Activated CD4-positive, alpha-beta T cell treated with anti-CD3 and anti-CD28 coated beads, Interleukin-2, amount 10 ng/mL, durations not matched to agents 7 days and 5 days (primary cell): ENCODE measurements at places on chromosomes 6 and 20. TPM values are rescaled to one million over a fixed set of nuclear protein-coding genes. Genes with fewer than 3 reads are reported as not detected.

Gene MOXD1
- total RNA-seq, result not detected

GRCh38 chr20:62697468-62697912, 11.1 kb upstream of the NTSR1 start:
- peak overlapping the region; percentile 50 for H3K27ac ChIP-seq
- H3K4me1 ChIP-seq, result peaks cover 7% of the 10 kb centered on the region
- H3K27me3 ChIP-seq, result peaks cover 2% of the 10 kb centered on the region
- DNase-seq, result no peak
- H3K4me3 ChIP-seq, result no peak overlapping the region
- no peaks in the 10 kb centered on the region for H3K36me3 ChIP-seq

DNA sequence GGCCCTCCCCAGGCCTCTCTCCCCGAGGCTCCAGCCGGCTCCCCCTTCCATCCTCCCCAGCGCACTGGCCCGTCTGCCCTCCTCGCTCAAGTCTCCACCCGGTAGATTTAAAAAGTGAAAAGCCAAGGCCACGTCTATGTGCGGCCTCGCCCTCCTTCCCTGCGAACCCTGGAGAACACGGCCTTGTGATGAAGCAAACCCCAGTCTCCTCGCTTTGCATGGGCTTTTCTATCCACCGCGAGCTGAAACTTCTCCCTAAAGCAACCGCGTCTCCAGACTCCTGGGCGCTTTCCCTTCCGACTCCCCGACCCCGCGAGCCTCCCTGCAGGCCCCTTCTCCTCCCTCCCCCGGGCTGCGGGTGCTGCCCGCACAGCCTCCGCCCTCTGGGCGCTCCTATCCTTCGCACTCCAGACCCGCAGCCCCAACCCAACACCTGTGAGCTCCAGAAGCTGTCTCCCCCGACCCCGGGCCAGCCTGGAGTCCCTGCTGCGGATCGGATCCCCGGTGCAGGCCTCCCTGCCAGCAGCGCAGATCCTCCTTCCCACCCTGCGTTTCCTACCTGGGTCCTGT, 265.2 kb upstream of the QKI start:
- DNase-seq, result no peak
- H3K4me3 ChIP-seq, result no peak overlapping the region
- no peaks in the 10 kb centered on the region for H3K36me3 ChIP-seq
- no peak overlapping the region for H3K27ac ChIP-seq

GRCh38 chr6:7051780-7052442, 55.9 kb upstream of the RREB1 start:
- H3K27me3 ChIP-seq, result peaks cover 50% of the 10 kb centered on the region
- H3K36me3 ChIP-seq, result no peaks in the 10 kb centered on the region
- DNase-seq, result peak; percentile 26
- peaks cover 5% of the 10 kb centered on the region for H3K4me1 ChIP-seq
- H3K4me3 ChIP-seq, result no peak overlapping the region

- no peak overlapping the region for H3K4me3 ChIP-seq
- peaks cover 38% of the 10 kb centered on the region for H3K27me3 ChIP-seq
- no peaks in the 10 kb centered on the region for H3K36me3 ChIP-seq
- DNase-seq, result no peak
Measured at GRCh38 chr20:51091406-51092195, 68.7 kb upstream of the KCNG1 start.

Gene SENP6
- total RNA-seq, result 78.5 TPM

DNA sequence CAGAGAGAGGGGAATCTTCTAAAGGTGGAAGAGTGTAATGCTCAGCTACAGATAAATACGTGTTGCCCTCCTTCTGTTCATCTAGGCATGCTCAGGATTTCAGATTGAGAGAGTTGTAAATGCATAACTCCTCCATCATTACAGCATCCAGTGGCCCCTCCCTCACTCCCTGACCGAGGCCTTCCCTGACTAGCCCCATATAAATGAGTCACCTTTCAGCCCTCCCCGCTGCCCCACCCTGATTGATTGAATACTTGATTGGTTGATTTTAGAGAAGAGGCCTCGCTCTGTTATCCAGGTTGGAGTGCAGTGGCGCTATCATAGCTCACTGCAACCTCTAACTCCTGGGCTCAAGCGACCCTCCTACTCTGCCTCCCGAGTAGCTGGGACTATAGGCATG, 193.7 kb downstream of the EYA2 start:
- H3K27me3 ChIP-seq, result peaks cover 4% of the 10 kb centered on the region
- no peak overlapping the region for H3K27ac ChIP-seq
- no peaks in the 10 kb centered on the region for H3K4me1 ChIP-seq
- no peak for DNase-seq
- no peak overlapping the region for H3K4me3 ChIP-seq
